ENCODE measurements at places on chromosomes 3 and 15. TPM values are rescaled to one million over a fixed set of nuclear protein-coding genes. Genes with fewer than 3 reads are reported as not detected.

DNA sequence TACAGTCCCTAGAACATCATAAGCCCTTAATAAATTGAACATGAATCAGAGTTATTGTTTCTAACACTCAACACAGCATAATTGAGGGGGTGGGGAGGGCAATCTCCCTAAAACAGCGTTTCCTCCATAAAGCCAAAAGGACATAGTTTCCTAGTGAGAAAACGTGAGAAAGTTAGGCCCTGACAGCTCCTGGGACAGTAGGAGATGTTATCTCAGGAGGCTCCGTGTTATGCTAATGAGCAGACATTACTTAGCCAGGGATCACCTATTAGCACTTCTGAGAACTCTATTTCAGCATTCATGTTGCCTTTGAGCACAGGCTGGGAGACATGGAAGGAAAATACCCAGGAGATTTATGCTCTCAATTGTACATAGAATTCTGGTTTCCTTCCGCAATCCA lies 229.1 kb upstream of the ADAMTS9 start:
- DNase-seq, result no peak

- no peak for DNase-seq
Observed at GRCh38 chr15:51189669-51190385, 95.1 kb upstream of the TNFAIP8L3 start.

DNA sequence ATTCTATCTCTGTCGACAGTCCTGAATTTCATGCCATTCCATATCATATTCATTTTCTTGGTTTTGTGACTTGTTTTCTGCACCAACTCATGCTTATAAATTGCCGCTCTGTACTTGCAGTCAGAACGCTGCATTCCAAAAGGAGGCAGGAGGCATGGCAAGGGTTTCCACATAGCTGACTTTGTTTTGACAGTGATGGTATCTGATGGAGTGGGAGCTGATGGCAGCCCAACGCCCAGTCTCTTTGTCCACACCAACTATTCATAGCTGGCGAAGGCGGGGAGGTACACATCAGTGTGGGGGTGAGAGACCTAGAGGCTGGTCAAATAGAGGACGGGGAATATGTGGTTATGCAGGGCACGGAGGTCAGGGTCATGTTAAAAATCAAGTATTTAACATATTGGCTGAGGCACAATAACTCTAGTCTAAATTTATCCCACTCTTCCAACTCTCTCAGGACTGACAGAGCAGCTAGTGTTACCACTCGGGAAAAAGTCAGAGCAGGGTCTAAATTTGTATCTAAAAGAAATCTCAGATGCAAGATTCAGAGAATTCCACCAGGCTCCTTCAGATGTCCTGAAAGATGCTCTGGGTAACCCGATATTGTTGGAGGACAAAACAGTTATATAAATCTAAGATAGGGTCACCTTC lies 67.8 kb upstream of the ATP13A3 start:
- no peak for DNase-seq

GRCh38 chr15:60017538-60018520 lies 13.7 kb downstream of the FOXB1 start:
- DNase-seq, result no peak

GRCh38 chr15:59137566-59137965 lies 32.6 kb downstream of the CCNB2 start:
- DNase-seq, result no peak

- no peak for DNase-seq
Observed at GRCh38 chr15:58444056-58444455, 12.3 kb downstream of the LIPC start.

DNA sequence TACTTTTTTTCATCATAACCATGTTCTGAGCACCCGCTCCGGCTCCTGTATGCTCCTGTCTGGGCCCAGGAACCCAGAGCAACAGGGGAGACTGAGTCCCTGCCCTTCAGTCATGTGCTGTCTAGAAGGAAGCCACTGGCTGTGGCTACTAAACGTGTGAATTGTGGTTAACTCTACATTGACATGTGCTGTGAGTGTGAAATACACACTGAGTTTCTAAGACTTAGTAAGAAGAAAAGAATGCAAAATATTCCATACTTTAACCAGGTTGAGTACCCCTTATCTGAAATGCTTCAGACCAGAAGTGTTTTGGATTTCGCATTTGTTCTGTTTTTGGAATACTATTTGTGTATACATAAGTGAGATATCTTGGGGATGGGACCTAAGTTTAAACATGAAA lies 42.8 kb upstream of the CGNL1 start:
- no peak for DNase-seq

DNA sequence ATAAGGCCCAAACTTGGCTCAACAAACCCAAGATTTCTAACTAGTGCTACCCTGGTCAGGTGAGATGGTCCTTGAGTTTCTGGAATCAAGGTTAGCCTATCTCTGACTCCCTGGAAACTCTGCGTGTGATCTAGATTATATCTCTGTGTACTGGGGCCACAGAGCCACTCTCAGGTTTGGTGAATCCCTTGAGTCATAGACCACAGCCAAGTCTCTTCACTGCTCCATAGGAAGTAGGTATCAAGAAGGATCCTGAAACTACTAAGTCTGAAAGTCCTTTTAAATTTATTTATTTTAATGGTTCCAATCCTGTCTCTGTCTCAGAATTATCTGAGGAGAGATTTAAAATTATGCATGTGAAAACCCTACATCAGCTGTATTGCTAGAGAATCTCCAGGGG lies 99.1 kb downstream of the TUSC7 start:
- no peak for DNase-seq

- DNase-seq, result no peak
Observed at GRCh38 chr3:71956069-71956340, 171.1 kb upstream of the PROK2 start.

DNA sequence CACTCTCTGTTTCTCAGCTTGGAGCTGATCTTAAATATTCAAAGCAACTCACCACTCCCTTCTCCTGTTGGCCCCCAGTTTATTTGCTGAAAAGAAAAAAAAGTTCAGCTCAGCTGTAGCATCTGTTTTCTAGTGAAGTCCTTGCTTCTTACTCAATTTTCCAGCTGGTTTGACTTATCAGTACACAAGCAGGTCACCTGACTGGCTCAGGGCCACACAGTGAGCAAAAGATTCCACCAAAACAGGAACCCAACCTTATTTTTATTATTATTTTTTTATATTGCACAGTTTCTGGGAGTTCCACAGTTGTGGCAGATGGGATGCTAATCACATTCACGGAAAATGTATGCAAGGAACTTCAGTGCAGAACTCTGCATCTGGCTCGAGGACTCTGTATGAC lies 390.7 kb upstream of the RGMA start:
- peak; percentile 64 for DNase-seq

GRCh38 chr15:62344806-62345539 lies 179.9 kb upstream of the C2CD4B start:
- no peak for DNase-seq

Gene RTP1
- not detected for total RNA-seq

Gene RRP9
- total RNA-seq, result 8.6 TPM

Gene CLEC3B
- 80.8 TPM for total RNA-seq
